Hindlimb muscle (tissue), 1 donor: ENCODE measurements at places on chromosomes 2 and 18. TPM values are rescaled to one million over a fixed set of nuclear protein-coding genes. Genes with fewer than 3 reads are reported as not detected.

DNA sequence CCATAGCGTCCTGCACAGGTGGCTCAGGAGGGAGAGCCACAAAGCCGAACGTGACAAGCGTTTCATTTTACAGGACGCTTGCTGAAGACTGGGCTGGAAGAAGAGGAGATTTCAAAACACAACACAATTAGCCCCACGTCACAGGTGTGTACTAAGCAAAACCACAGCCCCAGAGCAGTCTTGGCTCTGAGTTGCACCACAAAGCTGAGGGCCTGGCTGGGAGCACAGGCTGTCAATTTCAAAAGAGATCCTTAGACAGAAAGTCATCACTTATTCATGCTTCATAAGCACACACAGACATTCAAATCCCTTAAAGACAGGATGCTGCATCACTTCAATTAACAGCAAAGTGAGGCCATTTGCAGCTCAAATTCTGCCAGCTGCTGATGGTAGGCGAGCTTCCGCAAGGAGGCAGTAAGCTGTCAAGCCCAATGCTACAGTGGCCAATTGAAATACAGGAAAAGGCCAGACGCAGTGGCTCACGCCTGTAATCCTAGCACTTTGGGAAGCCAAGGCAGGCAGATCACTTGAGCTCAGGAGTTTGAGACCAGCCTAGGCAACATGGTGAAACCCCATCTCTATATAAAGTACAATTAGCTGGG, 79.6 kb downstream of the SKA1 start:
- DNase-seq, result no peak

DNA sequence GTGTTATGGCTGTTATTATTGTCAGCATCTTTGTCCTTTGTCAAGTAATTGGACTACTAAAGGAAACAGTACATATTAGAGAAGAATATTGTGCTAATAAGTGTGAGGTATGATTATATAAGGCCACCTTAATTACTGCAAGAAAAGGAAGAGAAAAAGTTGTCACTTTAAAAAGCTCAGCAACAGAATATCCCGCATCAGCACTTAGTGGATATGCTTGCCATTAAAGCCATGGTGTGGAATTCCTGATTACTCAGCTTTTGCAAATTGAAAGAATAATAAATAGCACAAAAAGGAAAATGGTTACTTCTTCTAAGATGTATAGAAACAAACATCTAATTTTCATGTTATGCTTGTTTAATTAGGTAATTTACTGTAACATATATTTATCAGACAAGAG, 347.5 kb downstream of the DPP10 start:
- no peak for DNase-seq

TPO gene
- polyA plus RNA-seq, result 0.25 TPM

CSRNP3 gene
- 11.2 TPM for polyA plus RNA-seq

DNA sequence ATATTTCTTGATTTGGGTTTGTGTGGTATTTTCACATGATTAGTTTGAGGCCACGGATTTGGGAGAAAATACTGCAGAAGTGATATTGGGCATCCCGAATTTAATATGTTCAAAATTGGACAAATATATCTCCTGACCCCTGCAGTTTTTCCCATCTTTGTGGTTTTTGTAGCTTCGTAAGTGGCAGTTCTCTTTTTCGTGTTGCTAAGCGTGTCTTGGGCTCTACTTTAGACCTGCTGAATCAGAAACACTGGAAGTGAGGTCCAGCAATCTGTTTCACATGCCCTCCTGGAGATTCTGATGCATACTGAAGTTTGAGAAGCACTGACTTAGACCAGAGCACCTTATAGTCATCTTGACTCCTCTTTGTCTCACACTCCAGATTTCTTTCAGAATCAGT, 98.3 kb downstream of the EPB41L5 start:
- no peak for DNase-seq

DNA sequence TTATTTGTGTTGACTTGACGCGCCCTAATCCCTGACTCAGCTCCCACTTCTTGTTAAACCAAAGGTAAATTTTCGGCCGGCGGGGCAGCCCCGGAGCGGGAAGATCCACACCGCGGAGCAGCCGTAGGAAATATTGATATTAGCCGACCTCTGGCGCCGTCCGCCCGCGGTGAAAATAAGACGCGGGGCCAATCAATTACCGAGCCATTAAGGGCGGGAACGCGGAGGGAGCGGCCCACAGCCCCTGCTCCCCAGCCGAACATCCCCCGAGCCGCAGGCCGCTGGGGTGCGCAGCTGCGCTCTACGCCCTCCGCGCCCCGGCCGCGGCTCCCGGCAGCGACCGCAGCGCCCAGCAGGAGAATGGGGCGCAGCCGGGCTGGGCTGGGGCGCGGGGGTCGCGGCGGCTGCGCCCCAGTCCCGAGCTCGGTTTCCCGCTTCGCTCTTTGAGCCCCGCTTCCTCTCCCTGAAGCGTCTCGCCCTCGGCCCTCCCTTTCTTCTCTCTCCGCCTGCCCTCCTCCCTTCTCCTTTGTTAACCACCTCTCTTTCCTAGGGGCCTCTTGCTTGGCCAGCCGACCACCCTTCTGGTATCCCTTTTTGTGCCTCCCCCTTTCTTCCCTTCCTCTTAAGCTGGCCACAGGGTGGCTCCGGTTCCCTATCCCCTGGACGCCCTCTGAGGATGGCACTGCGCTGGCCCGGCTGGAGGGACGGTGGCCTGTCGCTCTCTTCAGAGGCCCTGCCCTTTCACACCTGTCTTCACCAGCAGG, 40.9 kb downstream of the CELF4 start:
- DNase-seq, result no peak

DNA sequence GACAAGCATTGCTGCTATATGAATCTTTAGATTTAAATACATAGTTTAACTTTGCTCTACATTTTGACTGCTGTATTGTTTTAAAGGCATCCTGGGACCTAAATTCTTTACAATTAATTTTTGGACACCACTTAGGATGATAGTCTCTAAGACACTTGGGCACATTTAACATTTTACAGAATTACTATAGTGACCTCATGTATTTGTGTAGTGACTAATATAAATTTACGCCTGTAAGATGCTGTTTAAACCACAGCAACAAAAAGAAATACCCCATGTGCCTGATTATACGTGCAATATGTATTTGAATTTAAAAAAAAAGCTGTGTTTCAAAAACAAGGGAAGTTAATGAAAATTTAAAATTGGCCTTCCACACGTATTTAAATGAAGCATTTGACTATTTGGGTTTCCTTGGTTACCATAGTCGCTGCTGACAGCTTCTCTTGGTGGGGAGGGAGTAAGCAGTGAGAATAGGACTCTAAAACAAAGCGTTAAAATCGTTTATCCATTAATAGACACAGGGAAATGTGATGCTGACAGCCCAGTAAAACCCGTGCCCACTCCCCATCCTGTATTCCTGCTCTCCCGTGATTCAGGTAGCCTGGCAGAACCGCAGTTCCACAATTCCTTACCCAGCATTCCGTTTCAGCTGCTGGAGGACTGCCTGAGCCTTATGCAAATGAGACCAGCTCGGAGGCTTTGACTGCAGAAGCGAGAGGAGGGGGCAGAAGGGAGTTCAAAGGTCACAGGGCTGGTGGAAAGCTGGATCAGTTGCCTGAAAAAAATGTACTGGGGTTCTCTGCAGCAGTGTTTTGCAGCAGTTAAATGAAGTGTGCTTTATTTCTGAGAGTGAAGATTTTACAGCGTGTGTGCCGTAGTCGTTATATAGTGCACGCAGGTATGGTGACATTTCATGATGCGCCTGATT, 104.3 kb downstream of the CSRNP3 start:
- peak; percentile 50 for DNase-seq

ITGB6 gene
- 52.2 TPM for polyA plus RNA-seq

- no peak for DNase-seq
These were observed 48.0 kb downstream of the ARHGAP15 start for GRCh38 chr2:143177096-143177786.

- no peak for DNase-seq
These were observed 39.9 kb downstream of the MYO3B start for GRCh38 chr2:170217778-170218251.

GRCh38 chr2:179949438-179949837, 57.7 kb downstream of the CWC22 start:
- DNase-seq, result no peak

DNA sequence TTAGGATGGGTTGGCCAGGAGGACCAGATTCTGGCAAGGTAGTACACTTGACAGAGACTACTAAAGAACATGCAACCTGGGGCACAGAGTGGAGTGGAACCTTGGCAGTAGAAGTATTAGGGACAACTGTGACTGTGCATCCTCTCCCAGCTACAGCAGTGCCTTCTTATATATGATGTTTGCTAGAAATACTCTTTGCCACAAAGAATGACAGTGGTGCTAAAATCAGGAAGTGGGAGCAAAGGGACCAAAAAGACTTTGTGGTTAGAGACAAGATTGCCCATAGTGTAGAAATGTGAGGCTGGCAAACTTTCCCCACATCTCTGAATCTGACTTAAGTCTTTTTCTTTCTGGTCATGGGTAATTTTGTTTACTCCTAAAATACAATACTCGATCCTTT, 9.4 kb upstream of the SLC38A11 start:
- DNase-seq, result no peak

ELOA2 gene
- polyA plus RNA-seq, result not detected

C2orf76 gene
- 8.1 TPM for polyA plus RNA-seq

GRCh38 chr2:23524261-23524706, 139.3 kb downstream of the KLHL29 start:
- DNase-seq, result peak; percentile 49

GRCh38 chr2:168234407-168235085, 12.8 kb downstream of the STK39 start:
- DNase-seq, result no peak

GRCh38 chr2:219713110-219713509, 85.7 kb downstream of the SLC4A3 start:
- DNase-seq, result no peak
